ENCODE measurements at places on chromosomes 2 and 18. TPM values are rescaled to one million over a fixed set of nuclear protein-coding genes. Genes with fewer than 3 reads are reported as not detected.
A peak's percentile ranks its signal among the peaks of the same experiment; 100 is the strongest.

- peak; percentile 60 for DNase-seq
Observed at GRCh38 chr2:189109921-189110397, 69.6 kb downstream of the COL5A2 start.

DNA sequence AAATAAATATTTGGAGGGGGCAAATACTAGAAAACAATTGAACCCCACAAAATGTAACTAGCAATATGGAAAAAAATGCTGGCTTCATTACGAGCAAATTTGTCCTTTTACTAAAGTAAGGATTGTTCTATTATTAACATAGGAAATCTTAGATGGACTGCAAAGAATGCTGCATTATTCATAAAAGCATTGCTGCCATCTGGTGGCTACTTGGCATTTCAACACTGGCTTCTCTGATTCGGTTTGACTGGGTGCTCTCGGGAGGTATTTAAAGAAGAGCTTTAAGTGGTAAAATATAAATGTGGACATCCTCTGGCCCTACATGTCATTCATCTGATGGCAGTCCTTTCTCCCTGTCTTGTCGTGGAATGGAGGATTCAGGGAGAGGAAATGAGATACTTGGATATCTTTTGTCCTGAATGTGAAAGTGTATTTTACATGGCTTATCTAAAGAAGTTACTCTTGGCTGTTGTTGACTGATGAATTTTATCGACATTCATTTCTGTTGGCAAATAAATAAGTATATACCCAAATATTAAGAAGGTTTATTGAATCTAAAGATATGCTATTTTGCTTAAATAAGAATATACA, 130.2 kb downstream of the ARHGAP15 start:
- DNase-seq: peak; percentile 63

DNA sequence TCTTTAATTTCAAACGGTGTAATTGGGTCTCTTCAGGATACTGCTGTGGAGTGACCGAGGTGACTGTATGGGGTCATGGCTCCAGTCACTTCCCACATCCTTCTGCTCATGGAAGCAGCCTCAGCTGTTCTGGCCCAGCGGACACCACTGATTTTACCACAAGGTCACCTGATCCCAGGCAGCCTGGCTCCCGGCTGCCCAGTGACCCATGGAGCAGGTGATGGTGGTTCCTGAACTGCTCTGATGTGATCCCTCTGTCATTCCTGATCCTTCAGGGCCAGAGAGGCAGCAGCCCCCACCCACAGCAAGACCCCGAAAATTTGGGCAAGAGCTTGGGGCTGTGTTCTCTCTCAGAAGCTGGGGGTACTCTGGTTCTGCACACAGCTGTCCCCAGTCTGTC, 35.5 kb upstream of the HS6ST1 start:
- no peak for DNase-seq

DNA sequence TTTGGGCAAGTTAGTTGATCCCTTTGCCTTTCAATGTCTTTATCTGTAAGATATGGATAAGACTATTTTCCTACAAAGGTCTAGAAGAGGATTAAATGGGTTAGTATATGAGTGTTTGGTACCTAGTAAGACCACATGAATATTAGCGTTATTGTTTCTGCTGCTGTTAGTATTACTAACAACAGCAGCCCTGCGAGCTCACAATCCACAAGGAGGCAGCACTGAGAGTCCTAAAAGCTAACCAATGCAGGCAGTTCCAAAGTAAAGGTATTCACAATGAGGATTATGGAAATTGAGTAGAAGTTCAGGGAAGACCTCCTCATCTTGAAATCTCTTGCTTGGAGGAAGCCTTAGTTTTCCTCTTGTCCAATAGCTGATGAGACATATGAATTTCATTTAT, 248.9 kb downstream of the TDRD15 start:
- peak; percentile 39 for DNase-seq

DNA sequence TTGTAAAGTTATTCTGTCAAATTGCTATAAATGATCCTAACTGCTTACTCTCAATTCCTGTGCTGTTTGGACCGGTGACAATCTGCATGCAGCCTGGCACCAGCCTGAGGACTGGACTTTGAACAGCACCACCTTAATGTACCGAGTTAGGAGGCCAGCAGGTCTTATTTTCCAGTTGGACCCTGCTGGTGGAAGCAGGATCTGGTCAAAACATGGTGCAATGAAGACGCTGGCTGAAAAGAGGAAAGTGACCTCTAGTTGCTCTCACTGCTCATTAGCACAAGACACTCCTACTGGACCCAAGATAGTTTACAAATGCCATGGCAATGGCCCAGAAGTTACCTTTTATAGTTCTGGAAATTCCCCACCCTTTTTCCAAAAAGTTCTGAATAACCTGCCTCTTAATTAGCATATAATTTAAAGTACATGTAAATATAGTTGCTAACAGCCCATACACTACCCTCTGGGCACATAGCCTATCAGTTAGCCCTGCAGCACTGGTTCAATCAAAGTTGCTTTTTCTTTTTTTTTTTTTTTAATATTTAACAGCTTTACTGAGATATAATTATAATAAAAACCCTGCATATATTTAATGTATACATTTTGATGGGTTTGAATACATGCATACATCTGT, 35.8 kb downstream of the RBKS start:
- no peak for DNase-seq

DNA sequence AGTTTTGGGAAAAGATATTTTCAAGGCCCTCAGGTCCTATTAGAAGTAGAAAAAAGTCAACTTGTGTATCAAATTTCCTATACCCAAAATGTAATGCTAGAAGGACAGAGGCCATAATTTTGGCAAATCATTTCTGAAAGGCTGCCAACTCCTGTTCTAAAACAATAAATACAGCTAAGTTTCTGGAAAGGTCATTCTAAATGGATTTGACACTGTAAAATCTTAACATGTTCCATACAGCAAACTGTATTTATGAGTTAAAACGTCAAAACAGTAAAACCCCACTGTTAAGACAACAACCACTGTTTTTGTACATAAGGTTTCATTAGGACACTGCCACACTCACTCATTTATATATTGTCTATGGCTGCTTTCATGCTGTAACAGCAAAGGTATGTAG, 9.7 kb downstream of the FAM98A start:
- DNase-seq: no peak

DES gene
- polyA plus RNA-seq: 0.21 TPM

UNC80 gene
- polyA plus RNA-seq: not detected

SERPINB5 gene
- polyA plus RNA-seq: not detected
